ENCODE measurements at places on chromosomes 2 and 18.

- no peak for DNase-seq
Measured at GRCh38 chr2:222291485-222291841, 7.3 kb downstream of the PAX3 start.

GRCh38 chr2:173001664-173002604 is 73.7 kb upstream of the MAP3K20 start:
- DNase-seq = no peak

DNA sequence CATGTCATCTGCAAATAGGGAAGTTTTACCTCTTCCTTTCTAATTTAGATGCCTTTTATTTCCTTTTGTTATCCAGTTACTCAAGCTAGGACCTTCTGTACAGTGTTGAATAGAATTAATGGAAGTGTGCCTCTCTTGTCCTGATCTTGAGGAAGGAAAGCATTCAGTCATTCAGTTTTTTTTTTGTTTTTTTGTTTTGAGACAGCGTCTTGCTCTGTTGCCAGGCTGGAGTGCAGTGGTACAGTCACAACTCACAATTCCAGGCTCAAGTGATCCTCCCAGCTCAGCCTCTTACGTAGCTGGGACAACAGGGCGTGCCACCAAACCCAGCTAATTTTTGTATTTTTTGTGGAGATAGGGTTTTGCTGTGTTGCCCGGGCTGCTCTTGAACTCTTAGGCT is 203.9 kb upstream of the ALPP start:
- no peak for DNase-seq

DNA sequence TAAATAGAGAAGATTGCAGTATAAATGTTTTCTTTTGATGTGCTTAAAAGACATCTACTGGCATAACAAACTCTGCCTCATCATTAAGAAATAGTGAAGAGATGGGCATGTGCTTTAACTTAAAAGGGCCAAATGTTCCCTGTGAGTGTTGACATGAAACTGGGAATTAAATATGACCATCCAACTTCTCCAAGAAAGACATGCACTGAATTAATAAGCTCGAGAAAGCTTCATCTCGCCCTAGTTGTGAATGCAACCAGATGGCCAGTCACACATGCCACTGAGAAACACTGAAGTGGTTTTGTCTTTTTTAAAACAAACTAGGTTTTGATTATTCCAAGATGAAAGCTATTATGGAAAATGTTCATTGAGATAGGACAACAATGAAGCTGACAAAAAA is 479.2 kb downstream of the RIT2 start:
- DNase-seq = no peak

GRCh38 chr2:121709776-121710469 is 26.8 kb downstream of the NIFK start:
- no peak for DNase-seq

Data from NAMALWA (cell line).